ENCODE measurements at places on chromosomes 2 and 18.

DNA sequence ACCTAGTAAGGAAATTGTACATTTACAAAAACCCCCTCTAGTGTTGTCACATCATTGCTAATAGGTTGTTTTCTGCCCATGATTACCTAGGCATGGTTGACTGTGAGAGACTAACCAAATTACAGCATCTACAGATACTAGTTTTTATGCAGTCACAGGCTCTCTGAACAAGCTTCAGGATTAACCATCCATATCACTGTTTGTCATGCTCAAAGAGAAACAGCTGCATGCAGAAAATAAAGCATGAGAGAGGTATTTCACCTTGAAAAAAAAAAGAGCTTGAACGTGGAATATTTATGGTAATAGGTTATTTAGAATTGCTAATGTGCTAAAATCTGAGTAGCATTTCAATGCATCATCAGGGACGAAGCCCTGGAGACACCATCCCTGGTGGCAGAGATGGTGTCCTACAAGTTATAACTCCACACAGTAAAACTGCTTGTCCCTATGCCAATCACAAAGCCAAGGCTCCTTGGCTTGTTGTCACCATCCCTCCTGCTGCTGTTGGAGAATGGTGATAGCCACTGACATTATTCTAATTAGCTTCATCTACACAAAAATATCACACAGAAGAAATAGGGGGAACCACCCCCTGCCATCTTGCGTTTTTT is 5.4 kb downstream of the NEB start:
- DNase-seq: no peak

DNA sequence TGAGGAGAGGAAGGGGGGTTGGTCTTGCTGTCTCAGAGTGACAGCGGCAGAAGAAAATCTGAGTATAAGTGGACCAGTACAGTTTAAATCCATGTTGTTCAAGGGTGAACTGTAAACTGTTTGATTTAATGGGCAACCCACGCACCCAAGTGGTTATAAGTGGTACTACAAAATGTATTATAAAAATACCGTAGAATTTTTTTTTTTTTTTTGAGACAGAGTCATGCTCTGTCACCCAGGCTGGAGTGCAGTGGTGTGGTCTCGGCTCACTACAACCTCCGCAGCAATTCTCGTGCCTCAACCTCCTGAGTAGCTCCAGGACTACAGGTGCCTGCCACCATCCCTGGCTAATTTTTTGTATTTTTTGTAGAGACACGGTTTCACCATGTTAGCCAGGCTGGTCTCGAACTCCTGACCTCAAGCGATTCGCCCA is 2.1 kb upstream of the CHCHD5 start:
- peak; percentile 43 for DNase-seq

DNA sequence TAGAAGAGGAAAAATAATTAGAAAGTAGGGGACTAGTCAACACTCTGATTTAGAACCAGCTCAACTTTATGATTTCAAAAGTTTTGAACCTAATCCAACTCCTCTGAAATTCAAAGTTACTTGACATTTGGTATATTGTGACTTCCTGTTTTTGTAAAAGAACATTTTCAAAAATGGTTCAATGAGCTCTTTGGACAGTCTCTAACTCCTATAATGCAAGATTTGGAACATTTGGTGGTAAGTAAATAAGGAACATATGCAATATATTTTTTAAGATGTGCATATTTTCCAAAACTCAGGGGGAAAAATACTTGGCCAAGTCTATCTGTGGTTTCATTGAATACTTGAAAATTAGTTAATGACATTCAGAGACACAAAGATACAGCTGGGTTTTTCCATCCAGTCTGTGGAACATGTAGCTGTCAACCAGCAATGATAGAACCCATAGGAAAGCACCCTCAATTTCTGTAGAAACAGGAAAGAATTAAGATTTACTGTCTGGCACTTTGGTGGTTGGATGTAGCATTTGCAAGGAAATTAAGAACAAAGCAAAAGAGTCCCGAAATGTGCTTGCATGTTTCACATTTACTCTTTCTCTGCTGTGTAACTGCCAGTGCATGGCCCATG is 17.0 kb upstream of the ANKRD44 start:
- DNase-seq: no peak

DNA sequence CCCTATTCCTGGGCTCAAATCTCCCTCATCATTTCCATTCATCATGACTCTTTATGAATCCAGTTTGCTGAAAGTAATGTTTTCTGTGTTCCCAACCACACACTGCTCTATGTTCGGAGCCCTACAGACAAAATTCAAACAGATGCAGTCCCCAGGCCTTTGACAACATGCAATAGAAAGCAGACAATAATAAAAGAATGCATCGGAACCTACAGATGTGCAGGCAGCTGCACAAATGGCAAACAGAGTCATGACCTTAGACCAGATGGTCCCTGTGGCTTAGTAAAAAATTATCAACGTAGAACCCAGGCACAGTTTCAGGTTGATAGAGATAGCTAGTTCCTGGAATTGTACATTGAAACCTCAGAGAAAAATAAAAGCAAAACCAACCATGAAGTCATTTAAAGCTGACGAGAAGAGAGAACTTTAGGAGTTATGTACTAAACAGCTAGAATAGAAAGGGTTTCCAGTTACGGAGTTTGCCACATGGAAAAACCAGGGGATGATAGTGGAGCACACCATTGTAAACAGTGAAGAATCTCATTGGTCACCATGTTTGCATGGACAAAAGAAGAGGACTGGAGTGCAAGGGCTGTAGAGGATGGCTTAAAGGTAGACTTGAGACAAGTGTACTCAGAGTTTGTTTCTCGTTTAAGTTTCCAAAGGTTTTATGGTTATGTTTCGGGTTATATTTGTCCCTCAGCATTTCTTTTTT is 23.2 kb upstream of the ACVR1 start:
- no peak for DNase-seq

- DNase-seq: no peak
These were observed 19.9 kb downstream of the APCDD1 start for GRCh38 chr18:10474309-10474708.

DNA sequence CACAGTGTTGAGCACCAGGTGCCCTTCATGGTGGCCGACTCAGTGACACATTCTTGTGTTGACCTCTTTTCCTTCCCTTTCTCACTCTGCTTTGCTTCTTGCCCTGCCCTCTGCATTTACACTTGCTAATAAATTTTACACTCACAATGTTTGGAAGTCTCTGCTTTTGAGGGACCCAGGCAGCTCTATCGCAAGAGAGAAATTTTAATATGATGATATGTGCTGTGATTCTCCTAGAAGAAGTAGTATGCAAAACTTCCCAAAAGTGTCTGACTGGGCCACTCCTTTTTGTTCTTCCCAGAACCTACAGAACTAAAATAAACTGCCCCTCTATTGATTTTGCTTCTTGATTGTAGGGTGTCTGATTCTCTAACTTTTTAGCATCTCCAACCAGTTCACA is 135.0 kb downstream of the IRS1 start:
- no peak for DNase-seq

DNA sequence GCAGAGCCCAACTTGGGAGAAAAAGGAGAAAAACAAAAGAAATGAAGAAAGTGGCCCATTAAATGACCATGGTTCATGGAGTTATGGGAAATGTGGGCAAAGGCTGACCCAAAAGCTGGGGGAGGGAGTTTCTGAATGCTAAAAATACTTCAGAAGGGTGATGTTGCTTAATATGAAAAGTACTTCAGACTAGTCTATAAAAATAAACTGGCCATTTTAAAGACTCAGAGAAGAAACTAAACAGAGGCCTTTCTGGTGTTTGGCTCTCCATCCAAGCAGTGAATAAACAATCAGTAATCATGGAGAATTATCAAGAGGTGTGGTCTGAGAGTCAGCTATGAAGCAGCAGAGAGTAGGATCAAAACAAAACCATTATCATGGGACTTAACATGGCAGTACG is 160.8 kb upstream of the MAPRE2 start:
- no peak for DNase-seq

DNA sequence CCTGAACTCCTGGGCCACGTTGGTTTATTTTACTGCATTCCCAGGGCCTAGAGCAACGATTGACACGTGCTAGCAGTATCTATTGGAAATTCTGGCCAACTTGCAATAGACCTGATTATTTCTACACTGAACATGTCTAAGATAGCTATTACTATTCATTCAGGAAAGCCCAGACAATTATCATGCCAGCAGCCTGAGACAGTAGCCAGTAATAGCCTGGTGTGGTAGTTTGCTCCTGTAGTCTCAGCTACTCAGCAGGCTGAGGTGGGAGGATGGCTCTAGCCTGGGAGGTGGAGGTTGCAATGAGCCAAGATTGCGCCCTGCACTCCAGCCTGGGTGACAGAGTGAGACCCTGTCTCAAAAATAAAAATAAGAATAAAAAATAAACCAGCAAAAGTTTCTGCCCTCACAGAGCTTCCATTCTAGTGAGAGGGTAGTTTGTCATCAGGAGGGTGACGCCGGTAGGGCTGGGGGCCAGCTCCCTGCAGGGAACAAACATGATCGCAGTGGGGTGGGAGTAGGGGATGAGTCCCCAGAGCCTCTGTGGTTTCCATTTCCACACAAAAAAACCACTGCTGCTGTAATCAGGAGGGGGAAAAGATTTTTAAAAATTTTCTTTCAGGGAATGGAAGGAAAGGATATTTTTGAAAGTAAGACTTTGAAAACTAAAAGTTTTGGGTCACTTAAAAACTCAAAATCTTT is 4.3 kb downstream of the CASP8 start:
- no peak for DNase-seq

DNA sequence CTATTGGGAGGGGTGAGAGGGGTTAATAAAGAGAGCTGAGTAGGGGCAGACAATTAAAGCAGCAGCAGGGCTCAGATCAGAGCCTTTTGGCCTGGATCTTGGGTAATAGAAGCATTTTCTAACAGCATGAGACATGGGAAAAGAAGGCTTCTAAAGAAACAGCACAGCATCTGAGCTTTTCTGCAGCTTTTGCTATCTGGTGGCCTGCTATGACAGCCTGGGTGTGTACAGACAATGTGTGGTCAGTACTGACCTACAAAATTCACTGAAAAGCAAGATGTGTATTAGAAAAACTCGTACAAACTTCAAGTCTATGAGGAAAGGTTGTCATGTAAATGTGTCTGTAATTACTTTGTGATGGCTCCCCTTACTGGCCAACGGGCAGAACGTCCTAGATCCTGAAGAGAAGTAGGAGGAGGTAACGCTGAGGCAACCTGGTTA is 95.6 kb downstream of the GALNT3 start:
- DNase-seq: peak; percentile 54

- DNase-seq: no peak
These were observed 25.6 kb downstream of the SEMA4F start for GRCh38 chr2:74679615-74680014.

- DNase-seq: no peak
These were observed 21.2 kb upstream of the FZD5 start for GRCh38 chr2:207790898-207791297.

DNA sequence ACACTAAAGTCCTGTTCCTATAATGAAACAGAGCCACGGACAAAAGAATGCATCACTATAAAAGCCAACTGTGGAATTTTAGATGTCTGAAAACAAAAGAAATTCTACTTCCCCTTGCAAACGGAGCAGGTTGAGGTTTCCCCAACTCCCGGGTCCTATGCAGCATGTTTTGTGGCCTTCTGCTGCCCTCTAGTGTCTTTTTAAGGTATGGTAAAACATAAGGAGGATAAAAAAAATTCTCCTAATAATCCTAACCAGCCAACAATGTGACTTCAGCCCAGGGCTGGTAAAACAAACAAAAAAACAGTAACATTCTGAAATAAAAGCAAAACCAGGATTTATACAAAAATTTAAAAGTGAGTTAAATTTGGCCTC is 539.5 kb downstream of the NRXN1 start:
- DNase-seq: peak; percentile 46

DNA sequence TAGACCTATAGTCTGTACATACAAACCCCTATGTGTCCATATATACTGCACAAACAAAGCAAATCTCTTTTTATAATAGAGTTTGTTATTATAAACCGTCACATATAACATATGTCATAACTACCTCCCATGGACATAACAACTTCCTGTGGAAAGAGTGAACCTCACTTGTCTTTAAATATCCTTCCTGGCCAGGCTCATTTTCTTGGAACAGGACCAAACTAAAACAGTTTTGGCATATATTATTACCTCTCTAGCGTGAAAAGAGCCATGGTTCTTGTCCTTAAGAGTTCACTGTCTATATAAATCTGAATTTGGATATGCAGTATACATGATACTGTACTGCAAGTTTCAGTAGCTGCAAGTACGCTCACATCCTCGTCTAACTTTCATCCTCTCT is 28.3 kb upstream of the DNAJC27 start:
- DNase-seq: no peak

- DNase-seq: no peak
These were observed 3.5 kb upstream of the NAGK start for GRCh38 chr2:71064754-71065621.

DNA sequence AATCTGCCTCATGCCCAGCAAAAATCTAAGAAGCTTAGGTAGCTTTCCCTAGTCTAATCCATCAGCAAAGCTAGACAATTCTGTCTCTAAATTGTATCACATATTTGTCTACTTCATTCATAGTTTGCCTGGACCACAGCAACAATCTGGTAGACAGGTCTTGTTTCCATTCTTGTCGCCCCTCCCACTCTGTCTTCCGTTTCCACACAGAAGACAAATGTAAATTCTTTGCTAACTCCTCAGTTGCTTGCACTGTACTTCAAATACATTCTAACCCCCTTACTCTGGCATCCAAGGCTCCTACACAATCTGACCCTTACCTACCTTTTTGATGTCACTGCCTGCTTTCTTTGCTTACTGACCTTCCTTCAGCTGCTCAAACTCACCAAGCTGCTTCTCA is 40.1 kb downstream of the THUMPD2 start:
- DNase-seq: no peak

DNA sequence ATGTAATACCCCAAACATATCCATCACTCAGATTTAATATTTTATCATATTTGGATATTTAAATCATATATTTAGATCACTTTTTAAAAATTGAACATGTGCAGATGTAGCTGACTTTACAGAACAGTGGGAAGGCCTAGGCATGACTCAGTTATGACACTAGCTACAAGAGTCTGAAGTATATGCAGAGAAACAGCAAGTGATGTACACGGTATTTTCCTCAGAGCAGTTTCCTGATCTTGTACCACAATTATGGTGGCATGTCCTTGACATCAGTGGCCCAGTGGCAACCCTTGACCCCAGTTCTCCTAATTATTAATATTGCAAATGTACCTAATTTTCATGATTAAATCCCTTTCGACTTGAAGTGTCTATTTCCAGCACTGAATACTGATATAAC is 28.2 kb downstream of the CDKL4 start:
- DNase-seq: no peak

GRCh38 chr2:197803033-197803444 is 1.4 kb upstream of the PLCL1 start:
- DNase-seq: no peak

GRCh38 chr2:98857001-98857400 is 79.0 kb downstream of the CRACDL start:
- no peak for DNase-seq

GRCh38 chr2:212538305-212539071 is at the start of gene ERBB4:
Gene ERBB4, minus strand, starts transcription at chr2:212538802. Its CDS starts 272 bp downstream, at chr2:212538530.
- DNase-seq: no peak

GRCh38 chr2:43980902-43981301 is 14.9 kb downstream of the LRPPRC start:
- no peak for DNase-seq

GRCh38 chr2:23698721-23699579 is 228.0 kb downstream of the ATAD2B start:
- peak; percentile 57 for DNase-seq
